ENCODE measurements at places on chromosomes 2 and 18. TPM values are rescaled to one million over a fixed set of nuclear protein-coding genes. Genes with fewer than 3 reads are reported as not detected.

PSMA8 gene
- total RNA-seq, result 3.6 TPM

ICA1L gene
- total RNA-seq, result 7.5 TPM

CTNNA2 gene
- not detected for total RNA-seq

C2orf15 gene
- total RNA-seq, result 1.0 TPM

FANCL gene
- total RNA-seq, result 19.1 TPM

TMEM182 gene
- total RNA-seq, result 4.4 TPM

IMMT gene
- 163 TPM for total RNA-seq

DNA sequence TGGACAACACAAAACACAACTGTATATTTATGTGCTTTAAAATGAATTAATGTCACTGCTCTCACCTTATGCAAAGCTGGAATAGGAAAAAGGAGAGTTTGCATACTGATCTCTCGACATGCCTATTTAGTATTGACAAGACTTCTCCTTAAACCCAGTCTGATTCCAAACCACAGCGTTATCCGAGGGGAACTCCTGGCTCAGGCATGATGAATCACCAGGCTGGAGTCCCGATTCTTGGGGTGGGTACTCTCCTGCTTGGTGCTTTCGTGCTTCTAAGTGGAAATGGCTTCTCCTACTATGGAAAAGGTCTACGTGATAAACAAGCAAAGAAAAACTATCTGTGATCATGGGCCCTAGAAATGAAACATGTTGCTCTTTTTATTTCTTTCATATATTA, 88.9 kb upstream of the SLC35G4 start:
- no peak for DNase-seq

GRCh38 chr18:57519668-57520424, 66.7 kb downstream of the FECH start:
- no peak for DNase-seq

- DNase-seq, result no peak
These were observed 153.5 kb downstream of the AGPS start for GRCh38 chr2:177545981-177546585.

DNA sequence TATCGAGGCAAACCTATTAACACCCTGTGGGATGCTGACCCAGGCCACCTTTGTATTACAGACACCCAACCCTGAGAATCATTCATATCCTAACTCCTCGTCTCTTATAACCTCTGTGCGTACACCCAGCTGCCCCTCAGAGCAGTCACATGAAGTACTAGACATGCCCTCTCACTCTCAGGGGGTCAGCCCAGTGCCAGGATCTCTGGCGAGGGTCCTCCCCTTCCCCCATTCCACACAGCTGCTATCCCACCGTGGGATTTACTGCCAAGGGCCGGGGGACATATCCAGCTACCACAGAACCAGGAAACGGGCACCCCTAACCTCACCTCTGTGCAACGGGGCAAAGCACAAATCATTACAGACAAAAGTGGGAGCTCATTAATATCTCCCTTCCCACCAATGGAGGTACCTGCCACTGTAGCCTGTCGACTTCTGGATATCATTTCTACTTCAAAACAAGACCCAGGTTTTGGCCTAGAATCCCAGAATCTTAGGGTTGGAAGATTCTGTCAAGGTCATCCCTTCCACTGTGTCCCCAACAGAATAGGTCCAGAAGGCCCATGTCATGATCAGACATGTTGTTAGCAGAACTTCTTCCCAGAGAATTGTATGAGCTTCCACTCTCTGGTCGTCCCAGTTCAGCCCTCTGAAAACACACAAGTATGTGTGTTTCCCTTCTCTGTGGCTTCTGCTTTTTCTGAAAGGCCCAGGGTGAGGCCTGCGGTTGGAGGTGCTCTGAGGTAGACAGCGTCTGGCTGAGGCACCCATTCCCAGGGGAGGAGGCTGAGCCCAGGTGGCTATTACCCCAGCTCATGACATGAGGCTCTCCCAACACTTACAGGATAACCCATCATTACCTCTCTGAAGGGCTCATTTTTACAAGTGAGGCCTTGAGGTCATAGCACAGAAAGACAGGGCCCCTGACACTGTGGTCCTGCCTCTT, 1.7 kb downstream of the TMBIM1 start:
- DNase-seq, result peak; percentile 58

DNA sequence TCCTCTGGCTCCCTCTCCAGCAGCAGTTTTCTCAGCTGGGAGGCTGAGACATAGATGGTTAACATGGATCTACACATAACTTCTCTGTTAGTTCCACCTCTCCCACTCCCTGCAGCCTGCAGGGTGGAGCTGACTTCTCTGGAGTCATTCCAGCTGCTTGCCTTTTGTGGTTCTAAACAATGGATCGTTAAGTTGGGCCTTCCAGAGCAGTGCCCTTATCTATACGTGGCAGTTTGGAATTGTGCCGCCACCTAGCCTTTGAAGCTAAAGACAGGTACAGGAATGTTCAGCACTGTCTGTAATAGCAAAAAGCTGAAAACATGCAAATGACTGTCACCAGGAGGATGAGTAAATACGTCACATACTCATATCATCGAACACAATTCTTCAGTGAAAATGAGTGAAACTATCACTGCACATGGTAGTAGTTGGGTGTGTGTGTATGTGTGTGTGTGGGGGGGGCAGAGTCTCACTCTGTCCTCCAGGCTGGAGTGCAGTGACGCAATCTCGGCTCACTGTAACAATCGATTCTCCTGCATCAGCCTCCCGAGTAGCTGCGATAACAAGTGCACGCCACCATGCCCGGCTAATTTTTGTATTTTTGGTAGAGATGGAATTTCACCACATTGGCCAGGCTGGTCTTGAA, 50.3 kb downstream of the SH2D6 start:
- DNase-seq, result no peak

DNA sequence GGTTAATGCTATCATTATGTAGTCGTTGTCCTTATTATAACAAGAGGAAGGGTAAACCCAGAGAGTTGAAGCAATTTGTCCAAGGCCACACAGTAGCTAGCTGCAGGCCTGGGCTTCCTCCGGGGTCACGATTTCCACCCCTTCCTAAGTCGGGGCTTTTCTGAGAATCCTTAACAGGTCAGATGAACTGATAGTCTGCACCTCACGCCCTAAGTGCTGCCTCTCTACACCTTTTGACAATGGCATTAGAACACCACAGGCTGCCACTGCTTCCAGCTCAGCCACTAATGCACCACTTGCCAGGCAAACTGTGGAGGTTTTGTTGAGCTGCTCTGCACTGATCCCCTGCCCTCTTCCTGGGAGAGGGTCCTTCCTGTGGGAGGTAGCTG, 37.7 kb downstream of the FOSL2 start:
- DNase-seq, result no peak

DNA sequence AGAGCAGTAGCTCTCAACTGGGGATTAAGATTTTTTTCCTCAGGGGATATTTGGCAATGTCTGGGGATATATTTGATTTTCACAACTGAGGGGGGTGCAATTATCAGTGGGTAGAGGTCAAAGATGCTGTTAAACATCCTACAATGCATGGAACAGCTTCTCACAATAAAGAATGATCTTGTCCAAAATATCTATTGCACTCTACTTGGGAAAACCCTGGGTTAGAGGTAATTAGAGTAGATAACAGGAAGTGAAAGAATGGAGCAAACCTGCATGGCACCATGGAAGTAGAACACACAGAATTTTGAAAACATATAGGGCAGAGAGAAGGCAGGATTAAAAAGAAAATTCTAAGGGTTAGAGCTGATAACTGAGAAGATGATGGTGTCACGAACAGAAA, 26.4 kb upstream of the PPM1B start:
- DNase-seq, result no peak

GRCh38 chr2:119494163-119494790, 30.0 kb downstream of the SCTR start:
- DNase-seq, result no peak
